ENCODE measurements at places on chromosomes 1 and 21.

DNA sequence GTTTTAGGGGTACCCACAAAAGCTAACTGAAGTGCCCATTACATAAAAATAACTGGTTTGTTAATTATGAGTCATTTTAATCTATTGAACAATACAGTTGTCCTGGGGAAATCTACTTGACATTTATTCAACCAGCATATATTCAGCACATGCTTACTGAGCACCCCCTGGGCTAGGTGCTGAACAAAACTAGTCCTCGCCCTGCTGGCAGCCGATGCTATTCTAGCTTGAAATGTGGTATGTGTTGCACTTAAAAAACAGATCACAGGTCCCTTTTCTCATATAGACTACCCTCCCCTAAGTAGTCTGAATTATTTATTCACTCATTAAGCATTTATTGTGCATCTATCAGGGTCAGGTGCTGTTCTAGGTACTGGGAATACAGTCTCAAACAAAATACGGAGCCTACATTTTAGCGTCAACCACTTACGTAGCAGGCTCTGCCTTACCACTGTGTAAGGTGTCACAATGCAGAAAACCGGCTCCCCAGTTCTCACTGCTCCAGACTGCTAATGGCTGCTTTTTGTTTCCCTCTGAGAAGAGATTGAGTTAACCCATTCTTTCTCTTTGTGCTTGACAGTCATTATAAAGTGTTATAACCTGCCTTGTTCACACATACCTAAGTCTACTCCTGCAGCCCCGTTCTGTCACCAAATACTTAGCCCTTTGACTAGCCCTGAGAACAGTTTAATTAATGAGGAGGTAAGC, 57.1 kb downstream of the ADCY10 start:
- DNase-seq: no peak

GRCh38 chr1:74399249-74399648, 113.2 kb downstream of the LRRC53 start:
- DNase-seq: no peak

DNA sequence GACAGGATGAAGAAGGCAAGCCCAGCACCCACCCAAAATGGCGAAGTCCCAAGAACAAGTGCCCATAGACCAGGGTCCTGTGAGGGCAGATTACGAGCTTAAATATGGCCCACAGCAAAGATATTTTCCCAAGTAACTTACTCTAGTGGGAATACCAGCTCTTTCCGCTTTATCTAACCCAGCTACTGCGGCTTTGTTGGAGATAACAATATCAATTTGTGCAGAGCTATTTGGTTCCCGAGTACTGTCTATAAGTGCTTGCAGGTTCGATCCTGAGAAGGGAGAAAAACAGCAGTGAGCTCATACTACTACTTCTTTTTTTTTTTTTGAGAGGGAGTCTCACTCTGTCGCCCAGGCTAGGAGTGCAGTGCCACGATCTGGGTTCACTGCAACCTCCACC, 14.3 kb upstream of the DNAJC28 start:
- DNase-seq: no peak

GRCh38 chr1:18908911-18909771, 6.8 kb upstream of the ALDH4A1 start:
- DNase-seq: no peak

DNA sequence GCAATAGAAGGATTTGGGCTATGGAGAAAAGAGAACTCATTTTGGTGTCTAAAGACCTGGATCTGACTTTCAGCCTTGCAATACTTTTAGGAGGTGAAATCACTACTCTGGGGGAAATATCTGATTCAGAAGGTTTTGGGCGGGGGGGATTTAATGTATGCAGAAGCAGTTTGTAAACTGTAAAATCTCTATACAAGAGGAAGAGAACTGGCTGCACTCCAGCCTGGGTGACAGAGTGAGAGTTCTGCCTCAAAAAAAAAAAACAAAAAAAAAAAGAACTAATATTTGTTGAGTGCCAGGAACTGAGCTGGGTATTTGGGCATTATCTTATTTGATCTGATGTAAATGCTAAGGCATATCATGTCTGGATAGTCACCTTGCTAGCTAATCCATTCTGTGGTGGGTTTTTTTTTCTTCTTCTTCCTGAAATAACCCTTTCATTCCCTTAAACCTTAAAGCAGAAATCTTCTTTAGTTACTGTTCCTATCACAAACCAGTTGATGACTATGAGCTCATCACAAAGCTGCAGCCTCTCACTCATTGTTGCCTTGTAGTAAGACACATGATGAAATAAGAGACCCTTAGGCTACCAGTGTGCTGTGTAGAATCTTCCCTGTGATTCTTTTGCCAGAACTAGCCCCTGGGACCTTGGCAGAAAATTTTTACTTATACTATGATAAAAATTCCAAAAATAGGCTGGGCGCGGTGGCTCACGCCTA, 35.6 kb upstream of the SLC16A1 start:
- DNase-seq: no peak

DNA sequence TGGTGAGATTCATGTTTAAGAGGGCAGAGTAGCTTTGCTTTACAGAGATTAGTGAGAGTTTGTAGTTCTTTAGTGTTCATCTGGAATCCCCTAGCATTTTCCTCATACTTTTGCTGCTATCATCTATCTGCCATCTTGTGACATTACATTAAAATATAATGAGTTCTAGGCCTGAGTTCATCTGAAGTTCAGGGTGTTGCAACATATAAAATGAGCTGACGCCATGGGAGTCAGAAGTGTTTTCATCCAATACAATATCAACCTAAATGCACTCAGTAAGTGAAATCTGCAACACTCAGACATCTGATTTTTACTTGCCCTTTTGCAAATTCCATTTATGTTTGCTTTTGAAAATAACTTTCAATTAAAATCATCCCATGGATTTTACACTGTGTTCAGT, 153.8 kb downstream of the NTNG1 start:
- DNase-seq: no peak

- DNase-seq: no peak
Observed at GRCh38 chr1:13798120-13798519, 98.1 kb downstream of the PRDM2 start.

- DNase-seq: no peak
Observed at GRCh38 chr1:77594366-77595112, 87.9 kb downstream of the ZZZ3 start.

GRCh38 chr1:14660801-14661200, 62.3 kb downstream of the KAZN start:
- DNase-seq: no peak

All from posterior vena cava (tissue), 2 donors.